CD4-positive, alpha-beta T cell treated with Interleukin-15 for 4 hours (primary cell): ENCODE measurements at places on chromosomes 5 and 9.

DNA sequence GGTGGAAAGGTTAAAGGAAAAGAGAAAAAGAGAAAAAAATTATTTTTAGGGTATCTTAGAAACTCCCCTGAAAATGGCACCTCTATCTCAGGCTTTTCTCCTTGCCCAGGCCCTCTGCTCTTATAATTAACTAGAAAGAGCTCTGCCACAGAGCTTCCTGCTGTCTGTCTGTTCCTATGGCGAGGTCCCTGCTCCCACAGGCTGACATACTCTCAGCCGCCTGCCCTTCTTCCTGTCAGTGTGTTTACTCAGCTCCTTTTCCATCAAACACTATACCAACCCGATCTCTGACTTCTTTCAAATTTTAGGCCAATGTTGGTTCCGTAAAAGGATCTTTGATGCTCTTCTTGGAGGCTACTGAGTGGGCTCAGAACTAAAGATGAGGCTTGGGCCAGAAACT is 482.6 kb downstream of the DMAC1 start:
- no peak for DNase-seq

- DNase-seq, result no peak
Observed at GRCh38 chr5:79851391-79851863, 139.6 kb downstream of the MTX3 start.

DNA sequence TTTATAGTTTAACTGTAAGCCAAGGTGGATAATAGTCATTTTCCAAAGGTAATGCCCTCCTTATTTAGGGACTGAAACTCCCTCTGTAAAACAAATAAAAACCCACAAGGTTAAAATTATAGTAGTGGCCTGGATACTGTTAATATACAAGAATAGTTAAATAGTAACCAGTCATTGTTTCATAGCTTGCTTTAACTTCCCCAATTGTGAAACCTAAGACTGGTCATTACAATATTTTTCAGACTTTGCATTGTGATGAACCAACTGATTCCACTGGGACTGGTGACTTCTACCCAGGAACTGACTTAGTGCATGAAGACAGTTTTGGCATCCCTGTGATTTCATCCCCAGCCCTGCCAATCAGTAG is 162.6 kb downstream of the SMC2 start:
- DNase-seq, result no peak

DNA sequence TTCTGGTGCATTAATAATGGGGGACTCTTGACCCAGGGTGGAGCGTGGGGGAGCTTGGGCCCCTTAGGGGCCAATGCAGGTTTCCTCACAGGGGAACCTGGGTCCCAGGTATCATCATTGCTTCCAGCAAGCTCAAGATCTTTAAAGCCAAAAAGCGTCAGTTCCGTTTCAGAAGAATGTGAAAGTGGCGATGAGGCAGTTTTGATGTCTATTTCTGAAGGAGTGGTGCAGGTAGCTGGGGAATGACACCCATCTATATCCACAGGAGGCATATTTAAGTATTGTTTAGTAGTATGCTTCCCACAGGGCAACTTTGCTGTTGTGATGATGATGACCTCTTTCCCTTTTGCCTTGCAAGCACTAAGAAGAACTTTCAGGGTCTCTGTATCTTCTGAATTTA is 10.8 kb downstream of the ANKRD34B start:
- no peak for DNase-seq

GRCh38 chr9:130680836-130681768 is 12.5 kb upstream of the EXOSC2 start:
- peak; percentile 62 for DNase-seq

- DNase-seq, result no peak
Observed at GRCh38 chr5:27472000-27472763, 433.8 kb upstream of the CDH9 start.

DNA sequence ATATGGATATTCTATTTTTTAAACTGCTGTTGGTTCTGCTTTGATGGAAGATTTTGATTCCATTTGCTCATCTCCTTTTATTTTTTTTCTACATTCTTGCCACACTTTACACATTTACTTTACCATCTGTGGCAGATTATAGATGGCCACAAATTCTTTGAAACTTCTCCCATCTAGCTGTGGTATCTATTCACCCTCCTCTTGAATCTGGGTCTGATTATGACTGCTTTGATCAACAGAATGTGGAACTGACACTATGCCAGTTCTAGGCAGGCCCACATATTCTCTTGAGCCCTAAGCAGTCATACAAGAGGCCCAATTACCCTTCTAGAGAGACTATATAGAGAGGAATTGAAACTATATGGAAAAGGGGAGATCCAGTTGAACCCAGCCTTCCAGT is 439.0 kb upstream of the PTGER4 start:
- DNase-seq, result no peak

GRCh38 chr9:125797930-125798329 is 50.8 kb downstream of the PBX3 start:
- no peak for DNase-seq

- DNase-seq, result no peak
Observed at GRCh38 chr9:112810696-112811490, 60.3 kb downstream of the SNX30 start.

- peak; percentile 4 for DNase-seq
Observed at GRCh38 chr5:147887026-147887627, 8.6 kb downstream of the SCGB3A2 start.

DNA sequence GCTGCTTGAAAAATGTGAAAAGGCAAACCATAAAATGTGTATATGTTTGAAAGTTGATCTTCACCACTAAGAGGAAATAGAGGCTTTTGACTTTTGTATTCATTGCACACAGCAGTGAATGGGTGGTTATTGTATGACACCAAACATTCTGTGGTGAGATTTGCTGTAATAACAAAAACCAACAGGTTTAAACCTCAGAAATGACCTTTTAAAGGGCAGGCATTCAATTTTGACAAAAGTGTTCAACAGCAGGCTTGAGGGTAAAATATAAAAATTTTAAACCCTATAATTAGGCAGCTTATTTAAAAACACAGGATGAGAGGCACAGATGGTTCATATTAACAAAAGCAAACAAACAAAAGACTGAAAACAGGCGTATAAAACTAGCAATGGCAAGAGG is 128.1 kb upstream of the NUDT12 start:
- no peak for DNase-seq

DNA sequence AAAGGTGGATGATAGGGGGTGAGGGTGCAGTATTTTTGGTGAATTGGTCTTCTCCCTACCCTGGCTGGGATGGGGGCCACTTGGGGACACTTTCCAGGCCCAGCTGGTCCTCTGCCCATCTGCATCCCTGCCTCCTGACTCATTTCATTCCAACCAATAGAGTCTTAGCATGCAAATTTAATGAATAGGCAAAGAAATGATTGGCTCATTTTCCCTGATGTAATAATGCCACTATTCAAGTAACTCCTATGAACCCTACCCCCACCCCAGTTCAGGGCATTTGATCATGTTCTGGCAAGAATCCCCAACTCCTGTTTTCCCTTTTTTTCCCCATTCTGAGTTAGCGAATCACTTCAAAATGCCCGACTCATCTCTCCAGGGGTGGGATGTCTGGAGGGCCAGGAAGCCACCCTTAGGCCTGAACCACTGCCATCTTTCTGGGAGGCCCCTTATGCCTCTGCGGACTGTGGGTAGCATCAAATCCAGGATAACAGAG is 56.7 kb downstream of the PCDH1 start:
- no peak for DNase-seq

- DNase-seq, result peak; percentile 80
Observed at GRCh38 chr5:14809369-14810155, 62.0 kb downstream of the ANKH start.

DNA sequence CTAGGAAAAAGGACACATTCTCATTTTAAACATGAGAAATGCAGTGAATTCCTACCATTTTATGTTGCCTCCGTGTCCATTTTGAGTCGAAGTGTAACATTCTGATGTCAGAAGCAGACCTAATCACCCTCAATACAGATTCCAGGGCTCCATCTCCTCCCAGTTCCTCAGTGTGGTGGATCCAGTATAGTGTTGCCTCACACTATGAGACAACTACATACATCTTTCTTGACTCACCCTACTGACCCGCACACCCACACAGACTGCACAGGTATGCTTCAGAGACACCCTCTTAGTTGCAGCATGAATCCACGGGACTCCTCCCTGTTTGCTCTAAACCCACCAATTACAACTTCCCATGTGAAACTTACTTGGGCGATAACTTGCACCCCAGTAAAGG is 564.9 kb downstream of the SEMA5A start:
- DNase-seq, result no peak

DNA sequence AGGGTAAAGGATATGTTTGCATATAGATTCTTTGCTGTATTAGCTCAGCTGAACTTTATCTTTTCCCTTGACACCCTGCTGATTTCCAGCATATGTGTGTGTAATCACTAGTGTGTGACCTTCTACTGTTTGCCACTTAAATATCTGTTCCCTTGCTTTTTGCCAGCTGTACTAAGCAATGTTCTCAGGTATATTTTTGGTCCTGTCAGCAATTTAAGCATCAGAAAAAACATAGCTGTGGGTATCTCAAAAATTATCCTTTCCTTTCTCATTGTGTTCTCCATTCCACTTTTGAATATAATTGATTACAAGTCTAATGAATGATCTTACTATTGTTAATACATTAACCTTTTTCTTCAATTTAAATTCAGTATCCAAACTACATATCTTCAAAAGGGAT is 59.2 kb upstream of the CDH10 start:
- DNase-seq, result no peak

- DNase-seq, result no peak
Observed at GRCh38 chr5:175681045-175681967, 23.4 kb downstream of the HRH2 start.

DNA sequence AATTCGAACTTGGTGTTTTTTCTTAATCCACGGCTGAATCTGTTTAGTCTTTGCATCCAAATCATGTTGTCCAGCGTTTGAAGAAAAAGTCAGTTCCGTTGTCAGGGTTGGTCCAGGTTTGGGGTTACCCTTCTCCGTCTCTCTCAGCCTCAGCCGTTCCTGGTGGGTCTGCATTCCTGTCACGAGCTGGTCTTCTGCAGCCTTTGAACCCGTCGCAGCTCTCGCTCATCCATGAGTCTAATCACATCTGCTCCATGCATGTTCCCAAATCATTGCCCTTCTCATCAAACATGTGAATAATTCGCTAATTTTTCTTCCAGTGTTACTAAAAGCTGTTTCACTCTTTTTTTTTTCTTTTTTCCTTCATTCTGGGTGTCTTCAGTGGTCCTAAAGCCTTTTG is 39.0 kb upstream of the EXOC3 start:
- DNase-seq, result no peak

GRCh38 chr5:180067986-180068385 is 3.6 kb downstream of the RNF130 start:
- DNase-seq, result no peak
